ENCODE measurements at places on chromosomes 4 and X.

DNA sequence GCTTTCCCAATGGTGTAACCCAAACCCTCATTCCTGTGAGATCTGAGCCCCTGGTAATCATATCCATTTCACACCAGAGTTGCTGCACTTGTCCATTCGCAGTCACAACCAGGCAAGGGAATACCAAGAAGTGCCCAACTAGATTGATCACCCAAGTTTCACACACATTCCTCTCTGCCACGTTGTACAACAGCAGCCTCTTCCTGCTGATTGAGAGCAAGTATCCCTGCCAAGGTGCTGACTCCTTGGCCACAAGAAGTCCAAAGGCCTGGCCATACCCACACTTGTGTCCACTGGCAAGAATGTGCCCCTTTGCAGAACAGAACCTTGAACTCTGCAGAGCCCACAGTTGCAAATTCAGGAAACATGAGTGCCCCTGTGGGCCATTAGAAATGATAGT, 6.5 kb upstream of the ACOT9 start:
- DNase-seq: no peak

- peak; percentile 27 for DNase-seq
These were observed 1.7 kb upstream of the CNOT6L start for GRCh38 chr4:77820649-77821561.

GRCh38 chr4:42216664-42217063, 64.2 kb upstream of the BEND4 start:
- no peak for DNase-seq

GRCh38 chr4:35252866-35253265, 991.4 kb downstream of the ARAP2 start:
- no peak for DNase-seq

GRCh38 chr4:190121759-190122158, 51.8 kb upstream of the DUX4 start:
- DNase-seq: no peak

- DNase-seq: peak; percentile 53
These were observed 362 bp downstream of the NCAPG start for GRCh38 chr4:17811078-17811603.

GRCh38 chrX:79107891-79108718, 36.4 kb upstream of the GPR174 start:
- no peak for DNase-seq

Data from activated naive CD4-positive, alpha-beta T cell treated with anti-CD3 and anti-CD28 coated beads, Interleukin-2, amount 10 ng/mL, durations not matched to agents 7 days and 5 days (primary cell).